ENCODE measurements at places on chromosomes 2 and 18.

DNA sequence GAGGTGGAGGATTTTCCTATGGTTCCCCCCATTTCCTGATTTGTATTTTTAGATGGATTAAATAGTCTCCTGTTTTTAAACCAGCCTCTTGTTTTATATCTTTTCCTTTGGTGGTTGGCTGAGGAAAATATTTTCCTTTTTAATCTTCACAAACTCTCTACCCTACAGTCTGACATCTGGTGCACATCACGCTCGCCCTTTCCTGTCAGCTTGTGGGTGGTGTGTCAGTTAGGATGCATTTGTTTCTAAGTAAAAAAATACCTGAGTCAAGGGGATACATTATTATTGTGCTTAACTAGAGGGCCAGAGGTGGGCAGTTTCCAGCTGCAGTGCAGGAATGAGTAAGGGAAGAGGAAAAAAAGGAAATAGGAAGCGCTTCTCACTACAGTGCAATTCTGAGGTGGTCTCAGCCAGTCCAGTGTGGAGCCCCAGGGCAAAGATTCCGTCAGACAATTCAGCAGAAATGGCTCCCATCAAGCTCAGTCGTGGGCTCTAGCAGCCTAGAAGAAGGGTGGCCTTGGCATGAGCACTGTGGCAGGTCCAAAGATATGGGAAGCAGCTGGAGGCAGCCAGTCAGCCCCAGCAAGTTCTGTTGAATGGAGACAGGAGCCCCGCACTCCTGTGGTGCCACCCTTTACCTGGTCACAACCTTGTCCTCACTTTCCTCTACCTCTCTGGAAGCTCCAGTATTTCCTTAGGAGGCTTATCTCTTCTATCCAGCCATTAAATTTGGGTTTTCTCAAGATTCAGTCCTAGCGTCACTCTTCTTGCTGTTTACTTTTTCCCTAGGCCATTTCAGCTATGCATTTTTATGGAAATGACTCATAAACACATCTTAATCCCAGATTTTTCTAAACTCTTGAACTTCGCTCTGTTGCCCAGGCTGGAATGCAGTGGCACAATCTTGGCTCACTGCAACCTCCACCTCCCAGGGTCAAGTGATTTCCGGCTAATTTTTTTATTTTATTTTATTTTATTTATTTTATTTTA lies 18.5 kb downstream of the SFTPB start:
- DNase-seq, result peak; percentile 63

- DNase-seq, result no peak
Observed at GRCh38 chr2:37173741-37174140, 14.7 kb downstream of the SULT6B1 start.

- no peak for DNase-seq
Observed at GRCh38 chr2:118845005-118845521, 2.4 kb downstream of the EN1 start.

DNA sequence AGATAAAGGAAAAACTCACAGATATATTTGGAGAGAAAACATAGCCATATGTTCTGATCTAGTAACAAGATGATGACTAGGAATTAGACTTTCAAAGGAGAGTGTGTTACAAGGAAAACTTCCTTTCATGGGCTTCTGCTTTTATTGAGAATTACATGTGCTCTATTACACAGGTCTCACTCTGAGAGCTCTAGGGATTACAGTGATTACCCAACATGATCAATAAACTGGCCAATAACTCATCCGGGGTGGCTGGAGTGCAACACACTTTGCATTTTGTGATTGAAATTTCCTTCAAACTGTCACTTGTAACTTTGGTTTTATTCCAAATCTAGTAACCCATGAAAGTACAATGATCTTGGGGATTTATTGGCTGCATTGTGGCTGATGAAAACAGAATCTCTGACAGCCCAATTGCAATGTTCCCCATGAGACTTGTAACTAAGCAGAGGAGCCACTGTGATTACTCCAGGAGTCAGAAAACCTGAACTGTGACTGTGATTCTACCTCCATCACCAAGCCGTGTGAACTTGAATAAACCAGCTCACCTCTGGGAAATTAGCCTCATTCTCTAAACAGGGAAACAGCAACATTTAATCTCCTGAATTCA lies 40.2 kb upstream of the LRRC30 start:
- no peak for DNase-seq

DNA sequence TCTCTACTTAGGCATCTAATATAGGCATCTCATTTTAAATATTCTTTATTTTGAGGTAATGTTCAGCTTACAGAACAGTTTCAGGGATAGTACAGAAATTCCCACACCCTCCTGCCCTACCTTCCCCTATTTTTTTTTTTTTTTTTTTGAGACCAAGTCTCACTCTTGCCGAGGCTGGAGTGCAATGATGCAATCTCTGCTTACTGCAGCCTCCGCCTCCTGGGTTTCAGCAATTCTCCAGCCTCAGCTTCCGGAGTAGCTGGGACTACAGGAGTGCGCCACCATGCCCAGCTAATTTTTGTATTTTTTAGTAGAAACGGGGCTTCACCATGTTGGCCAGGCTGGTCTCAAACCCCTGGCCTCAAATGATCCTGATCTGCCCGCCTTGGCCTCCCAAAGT lies 97.6 kb downstream of the EPB41L5 start:
- no peak for DNase-seq

DNA sequence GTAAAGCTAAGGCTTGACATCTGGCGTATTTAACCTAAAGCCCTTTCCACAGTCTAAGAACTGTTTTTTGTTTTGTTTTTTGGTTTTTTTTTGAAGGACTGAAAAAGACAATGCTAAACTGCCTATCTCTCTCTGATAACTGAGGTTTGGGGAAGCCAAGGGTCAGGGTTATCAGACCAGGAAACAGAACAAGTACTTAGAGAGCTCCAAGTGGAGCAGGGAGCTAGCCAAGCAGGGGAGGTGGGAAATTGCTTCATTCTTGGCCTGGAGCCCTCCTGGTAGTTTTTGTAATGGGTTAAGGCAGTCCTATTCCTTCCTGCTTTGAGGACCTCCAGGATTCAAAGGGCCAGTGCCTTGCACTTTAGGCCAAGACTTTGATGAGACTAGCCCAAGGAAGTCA lies 154.3 kb upstream of the LTBP1 start:
- no peak for DNase-seq
